ENCODE measurements at places on chromosomes 3 and 15.

DNA sequence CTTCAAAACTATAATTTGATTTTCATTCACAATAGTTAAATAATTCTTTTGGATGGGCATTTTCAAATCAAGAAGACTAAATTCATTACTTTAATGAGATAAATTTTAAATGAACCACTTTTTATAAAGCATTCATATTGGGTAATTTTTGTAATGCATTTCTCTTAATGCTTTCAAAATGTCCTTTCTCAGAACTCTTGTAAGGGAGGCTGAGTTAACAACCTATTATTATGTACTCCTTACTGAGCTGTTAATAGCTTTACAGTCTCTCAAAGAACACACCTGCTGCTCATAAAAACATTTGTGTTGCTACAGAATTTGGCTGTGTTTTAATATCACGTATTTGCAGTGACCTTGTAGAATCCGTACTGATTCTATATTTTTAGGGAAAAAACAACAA lies 334.0 kb upstream of the ARL6 start:
- no peak for DNase-seq

GRCh38 chr3:136819392-136819730 lies 435 bp downstream of the SLC35G2 start:
- no peak for DNase-seq

GRCh38 chr3:128188956-128189355 lies 35.7 kb downstream of the EEFSEC start:
- DNase-seq = no peak

- no peak for DNase-seq
Observed at GRCh38 chr3:154421083-154421482, 8.9 kb downstream of the GPR149 start.

DNA sequence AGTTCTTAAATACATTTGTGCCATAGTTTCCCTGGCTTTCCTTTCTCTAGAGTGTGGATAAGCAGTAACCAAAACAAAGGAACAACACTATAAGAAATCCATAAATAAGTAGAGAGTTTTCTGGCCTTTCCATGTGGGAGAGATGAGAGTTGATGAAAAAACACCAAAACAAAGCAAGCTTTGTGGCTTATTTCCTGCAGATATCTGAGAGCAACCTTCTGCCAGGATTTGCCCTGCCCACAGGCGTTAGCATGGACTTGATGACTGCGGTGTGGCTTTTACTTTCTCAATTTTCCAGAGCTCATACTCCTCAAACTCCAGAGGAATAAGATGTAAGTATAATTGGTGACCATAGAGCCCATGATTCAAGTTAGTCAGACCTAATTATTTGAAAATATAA lies 194.9 kb downstream of the RAP2B start:
- DNase-seq = no peak

DNA sequence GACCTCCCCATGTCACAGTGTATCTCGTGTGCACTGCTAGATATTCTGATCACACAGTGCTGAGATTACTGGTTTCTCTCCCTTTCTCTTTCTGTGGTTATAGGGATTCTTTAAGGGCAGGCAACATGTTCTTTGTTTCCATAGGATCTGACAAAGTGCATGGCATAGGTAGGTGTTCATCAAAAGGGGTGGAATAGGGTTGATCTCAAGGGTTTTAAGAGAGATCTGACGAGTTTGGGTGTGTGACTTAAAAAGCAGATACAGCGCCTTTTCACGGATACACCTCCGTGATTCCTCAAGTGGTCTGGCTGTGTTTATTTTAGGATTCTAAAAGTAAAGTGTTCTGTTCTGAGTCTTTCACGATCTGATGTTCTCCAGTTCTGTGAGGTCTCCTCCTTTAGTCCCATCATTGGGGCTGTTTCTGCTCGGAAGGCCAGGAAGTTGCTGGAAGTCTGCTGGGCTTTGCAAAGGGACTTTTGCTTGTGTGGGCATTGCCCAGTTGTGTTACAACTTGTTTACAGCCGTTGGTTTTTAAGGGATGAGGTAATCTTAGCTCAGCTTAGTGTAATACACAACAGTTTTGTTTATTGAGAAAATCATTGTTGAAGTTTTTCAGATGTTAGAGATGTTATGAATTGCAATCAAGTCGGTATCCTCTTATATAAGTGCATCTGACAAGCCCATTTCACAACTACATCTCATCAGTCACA lies 34.8 kb downstream of the IGF1R start:
- DNase-seq = no peak

GRCh38 chr3:32203854-32204253 lies 34.6 kb upstream of the CMTM8 start:
- DNase-seq = no peak

DNA sequence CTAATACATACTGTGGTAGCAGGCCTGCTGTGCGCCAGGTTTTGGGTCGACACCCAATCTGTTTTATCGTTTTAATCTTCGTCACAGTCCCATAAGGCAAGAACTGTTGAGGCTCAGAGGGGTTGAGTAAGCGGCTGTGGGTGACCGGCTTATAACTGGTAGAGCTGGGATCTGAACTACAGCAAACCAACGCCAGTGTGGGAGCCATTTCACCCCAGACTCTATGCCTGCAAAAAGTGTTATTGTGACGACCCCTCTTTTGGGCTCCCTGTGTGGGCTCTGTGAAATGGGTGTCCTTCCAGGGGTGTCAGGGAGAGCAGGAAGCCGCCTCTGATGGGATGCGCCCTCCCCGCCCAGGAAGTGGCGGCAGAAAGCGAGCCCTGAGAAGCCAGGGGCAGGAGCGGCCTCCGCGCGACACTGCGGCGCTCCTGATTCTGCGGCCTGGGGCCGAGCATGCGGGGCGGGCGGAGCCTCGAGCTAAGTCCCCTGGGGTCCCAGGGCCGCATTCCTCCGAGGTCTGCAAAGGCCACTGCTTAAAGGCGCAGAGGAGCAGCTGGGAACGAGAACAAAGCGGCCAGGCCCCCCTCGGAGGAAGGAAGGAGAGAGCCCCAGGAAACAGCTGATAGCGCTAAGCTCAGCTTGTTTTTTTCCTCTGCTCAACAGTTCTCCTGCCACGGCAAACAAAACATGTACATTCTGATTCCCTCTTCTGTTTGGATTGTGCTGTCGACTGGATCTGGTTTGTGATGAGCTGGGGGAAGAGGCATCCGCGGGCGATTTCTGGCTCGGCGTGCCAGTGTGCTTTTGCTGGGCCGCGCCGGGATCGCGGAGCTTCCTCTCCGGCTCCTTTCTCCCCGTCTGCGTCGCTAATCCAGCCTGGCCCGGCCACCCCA lies 33.9 kb downstream of the GRK7 start:
- peak; percentile 16 for DNase-seq

GRCh38 chr15:48278666-48279065 lies 52.6 kb upstream of the DUT start:
- DNase-seq = no peak

- no peak for DNase-seq
Observed at GRCh38 chr15:94503293-94503692, 271.9 kb downstream of the MCTP2 start.

DNA sequence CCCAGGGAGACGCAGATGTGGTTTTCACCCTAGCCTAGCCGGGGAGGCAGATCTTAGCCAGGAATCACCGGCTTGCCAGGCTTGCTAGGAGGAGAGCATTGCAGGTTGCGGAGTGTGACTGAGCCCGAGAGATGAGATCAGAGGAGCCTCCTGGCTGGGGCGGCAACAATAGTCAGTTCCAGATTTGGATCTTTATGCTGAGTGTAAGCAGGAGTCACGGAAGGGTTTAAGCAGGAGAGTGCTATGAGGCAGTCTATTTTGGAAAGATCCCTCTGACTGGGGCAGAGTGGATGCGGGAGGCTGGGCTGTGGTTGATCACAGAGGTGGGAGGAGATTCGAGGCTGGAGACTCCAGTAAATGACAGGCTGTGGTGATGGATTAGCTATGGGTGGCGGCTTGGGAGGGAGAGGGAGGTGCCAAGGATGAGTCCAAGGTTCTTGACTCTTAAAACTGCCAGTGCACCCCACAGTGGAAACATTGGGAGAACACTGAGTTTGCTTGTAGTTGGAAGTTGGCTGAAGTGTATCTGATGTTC lies 10.4 kb upstream of the BAHD1 start:
- no peak for DNase-seq

DNA sequence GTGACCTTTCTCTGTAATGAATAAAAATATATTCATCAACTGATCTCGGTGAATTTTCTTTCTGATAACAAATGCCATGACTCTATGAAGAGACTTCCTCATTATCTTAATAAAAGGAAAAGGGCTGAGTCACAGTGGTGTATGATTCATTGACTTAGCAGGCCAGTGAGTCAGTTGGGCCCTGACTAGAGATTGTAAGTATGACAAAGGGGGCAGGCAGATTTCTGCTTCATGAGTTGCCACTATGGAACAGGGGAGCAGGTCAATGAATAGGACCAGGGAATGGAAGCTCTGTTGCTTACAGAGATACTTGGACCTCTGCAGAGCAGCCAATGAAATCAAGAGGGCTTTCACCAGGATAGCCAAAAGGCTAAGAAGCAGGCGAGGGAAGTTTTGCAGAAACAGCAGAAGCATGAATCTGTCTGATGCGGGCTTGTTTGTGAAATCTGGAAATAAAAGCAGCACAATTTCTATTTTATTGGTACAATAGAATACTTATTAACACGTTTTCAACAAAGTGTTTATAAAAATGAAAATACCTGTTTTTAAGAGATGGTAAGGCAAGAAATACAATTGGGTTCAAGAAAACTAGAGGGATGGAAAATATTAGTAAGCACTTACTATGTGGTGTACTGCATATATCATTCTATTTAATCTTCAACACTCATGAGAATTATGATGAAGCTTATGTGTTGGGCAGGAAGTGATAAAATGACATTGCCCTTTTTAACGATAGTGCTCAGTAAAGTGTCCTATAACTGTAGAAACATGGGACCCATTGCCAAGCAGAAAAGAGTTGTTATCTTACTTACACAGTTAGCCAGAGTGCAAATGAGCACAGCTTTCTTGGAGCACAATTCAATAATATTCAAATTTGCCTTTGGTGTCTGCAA lies 169.8 kb upstream of the MYRIP start:
- peak; percentile 16 for DNase-seq

DNA sequence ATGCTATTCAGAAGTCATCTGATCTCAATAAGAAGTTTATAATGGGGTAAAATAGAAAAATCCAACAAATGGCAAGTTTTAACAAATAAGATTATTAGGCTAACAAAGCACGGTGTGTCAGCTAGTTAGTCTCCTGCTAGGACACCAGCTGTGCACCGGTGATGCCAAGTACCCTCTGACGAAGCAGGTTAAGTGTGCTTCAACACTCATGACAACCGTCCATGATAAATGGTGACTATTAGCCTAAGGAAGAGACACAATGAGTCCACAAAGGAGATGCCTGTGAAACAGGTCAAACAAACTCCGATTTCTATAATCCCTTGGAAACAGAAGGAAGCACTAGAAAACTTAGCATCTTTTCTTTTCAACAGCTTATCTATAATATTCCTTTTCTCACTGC lies 36.5 kb downstream of the ATP13A3 start:
- no peak for DNase-seq

DNA sequence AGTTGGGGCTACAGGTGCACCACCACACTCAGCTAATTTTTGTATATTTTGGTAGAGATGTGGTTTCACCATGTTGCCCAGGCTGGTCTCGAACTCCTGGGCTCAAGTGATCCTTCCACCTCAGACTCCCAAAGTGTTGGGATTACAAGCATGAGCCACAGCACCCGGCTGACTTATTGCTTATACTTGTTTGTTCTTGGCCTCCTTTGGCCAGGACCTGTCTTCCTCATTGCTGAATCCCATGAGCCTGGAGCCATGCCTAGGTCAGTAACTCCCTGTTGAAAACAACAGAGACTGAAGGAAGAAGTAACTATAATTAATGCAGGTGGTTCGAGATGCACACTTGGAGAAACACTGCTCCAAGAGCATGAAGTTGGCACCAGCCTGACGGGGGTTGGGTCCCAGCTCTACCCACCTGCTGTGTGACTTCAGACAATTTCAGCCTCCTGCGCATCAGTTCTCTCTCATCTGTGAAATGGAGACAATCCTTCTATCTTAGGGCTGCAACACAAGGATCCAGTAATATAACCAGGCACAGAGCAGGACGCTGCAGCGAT lies 38.9 kb downstream of the CPN2 start:
- no peak for DNase-seq

GRCh38 chr3:58557491-58557890 lies 19.7 kb downstream of the FAM107A start:
- no peak for DNase-seq

- peak; percentile 8 for DNase-seq
Observed at GRCh38 chr3:10419637-10420232, 85.7 kb downstream of the ATP2B2 start.

DNA sequence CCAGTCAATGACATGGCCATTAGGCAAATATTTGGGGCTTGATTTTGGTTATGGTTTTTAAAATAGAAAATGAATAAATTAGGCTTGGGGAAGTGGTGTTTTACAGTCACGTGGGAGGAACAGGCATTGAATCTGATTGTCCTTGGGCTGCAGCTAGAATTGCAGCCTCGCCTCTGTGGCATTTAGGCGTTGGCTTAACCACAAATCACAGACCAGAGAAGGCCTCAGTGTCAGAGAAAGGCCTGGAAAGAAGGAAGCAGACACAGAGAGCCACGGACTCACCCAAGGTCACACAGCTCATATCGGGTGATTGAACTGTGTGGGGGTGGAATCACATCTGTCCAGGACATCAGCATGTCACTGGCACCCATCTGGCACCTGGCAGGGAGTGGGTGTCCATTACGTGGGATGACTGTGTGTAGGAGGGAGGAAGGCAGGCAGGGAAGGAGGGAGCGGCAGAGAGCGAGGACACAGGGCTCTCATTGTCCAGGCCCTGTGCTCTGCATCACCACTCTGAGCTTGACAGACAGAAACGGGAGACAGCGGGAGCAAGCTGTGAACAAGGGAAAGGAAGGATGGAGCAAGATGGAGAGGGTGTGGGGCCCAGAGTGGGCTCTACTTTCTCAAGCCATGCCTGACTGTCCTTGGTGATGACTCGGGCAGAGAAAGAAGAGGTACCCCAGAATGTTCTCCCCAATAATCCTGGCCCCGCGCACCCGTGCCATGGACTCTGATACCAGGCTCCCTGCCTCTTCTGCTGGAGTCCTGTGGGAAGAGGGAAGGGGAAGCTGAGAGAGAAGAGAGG lies 186.4 kb downstream of the FAM43A start:
- DNase-seq = peak; percentile 45

DNA sequence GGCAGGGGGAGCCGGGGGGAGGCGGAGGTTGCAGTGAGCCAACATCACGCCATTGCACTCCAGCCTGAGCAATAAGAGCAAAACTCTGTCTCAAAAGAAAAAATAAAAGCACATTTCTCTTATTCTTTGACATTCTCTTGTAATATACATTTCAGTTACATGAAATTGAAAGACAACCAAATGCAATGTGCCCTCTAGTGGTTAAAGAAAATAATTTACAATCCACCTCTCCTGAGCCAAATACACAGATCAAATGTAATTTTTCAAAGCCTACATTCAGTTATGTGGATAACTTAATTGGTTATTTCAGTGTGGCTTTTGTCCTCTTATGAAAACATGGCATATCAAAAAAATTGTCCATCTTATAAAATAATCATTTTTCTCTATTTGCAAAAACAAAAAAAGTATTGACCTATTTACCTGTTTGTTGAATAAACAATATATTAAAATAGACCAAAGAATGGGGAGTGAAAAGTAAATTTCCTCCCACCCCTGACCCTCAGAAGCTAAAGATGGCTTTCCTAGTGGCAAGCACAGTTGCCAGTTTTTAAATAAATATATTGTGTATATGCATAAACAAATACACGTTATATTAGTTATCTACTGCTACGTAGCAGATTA lies 14.2 kb upstream of the U2SURP start:
- no peak for DNase-seq

GRCh38 chr3:160400702-160401150 lies 1.3 kb downstream of the SMC4 start:
- peak; percentile 1 for DNase-seq

- no peak for DNase-seq
Observed at GRCh38 chr3:31364711-31365110, 168.0 kb upstream of the STT3B start.

- DNase-seq = no peak
Observed at GRCh38 chr15:69289342-69290146, 9.2 kb upstream of the PAQR5 start.
